Heart left ventricle (tissue), 16 donors: ENCODE measurements at places on chromosomes 11 and 22.

DNA sequence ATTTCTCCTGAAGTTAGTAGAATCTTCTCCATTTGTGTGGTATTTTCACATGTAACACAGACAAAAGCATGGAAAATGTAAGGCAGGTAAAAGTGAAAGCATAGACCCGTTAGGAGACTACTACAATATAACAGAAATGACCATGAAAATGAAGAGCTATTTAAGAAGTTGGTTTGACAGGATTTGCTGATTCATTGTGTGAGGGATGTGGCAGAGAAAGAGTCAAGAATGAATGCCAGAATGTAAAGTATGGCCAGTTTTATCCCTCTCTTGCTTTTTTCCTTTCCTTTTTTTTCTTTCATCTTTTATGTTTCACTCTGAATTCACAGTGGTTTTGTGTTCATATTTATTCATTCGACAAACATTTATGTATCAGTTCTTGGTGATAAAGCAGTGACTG, 115.9 kb downstream of the ARFGAP2 start:
- no peak overlapping the region for H3K4me3 ChIP-seq
- no peaks in the 10 kb centered on the region for H3K27me3 ChIP-seq
- H3K36me3 ChIP-seq: no peaks in the 10 kb centered on the region
- peaks cover 13% of the 10 kb centered on the region for H3K4me1 ChIP-seq
- no peak for DNase-seq

DNA sequence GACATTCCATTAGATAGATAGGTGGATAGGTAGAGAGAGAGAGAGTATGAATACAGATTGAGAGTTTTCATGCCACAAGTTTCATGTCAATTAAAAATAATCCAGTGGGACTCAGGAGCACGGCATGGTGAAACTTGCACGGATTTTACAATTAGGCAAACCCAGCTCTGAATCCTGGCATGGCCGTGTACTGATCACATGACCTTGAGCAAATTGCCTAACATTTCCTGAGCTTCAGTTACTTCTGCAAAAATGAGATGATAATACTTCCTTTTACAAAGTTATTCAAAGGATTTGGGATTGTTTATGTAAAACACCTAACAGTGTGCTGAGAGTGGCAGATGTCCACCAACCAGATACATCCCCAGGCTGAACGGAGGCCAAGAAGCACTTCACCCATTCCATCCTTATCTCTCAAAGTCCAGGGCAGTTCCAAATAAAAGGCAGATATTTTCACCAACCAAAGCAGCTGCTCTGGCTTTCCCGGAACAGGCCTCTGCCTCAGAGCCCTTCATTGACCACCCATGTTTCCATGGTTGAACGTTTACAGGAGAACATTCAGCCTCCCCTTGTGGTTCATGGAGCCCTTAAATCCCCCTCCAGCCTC, 17.9 kb downstream of the APLNR start:
- H3K27me3 ChIP-seq: no peaks in the 10 kb centered on the region
- no peak overlapping the region for H3K27ac ChIP-seq
- H3K4me1 ChIP-seq: no peaks in the 10 kb centered on the region
- DNase-seq: peak; percentile 58

DNA sequence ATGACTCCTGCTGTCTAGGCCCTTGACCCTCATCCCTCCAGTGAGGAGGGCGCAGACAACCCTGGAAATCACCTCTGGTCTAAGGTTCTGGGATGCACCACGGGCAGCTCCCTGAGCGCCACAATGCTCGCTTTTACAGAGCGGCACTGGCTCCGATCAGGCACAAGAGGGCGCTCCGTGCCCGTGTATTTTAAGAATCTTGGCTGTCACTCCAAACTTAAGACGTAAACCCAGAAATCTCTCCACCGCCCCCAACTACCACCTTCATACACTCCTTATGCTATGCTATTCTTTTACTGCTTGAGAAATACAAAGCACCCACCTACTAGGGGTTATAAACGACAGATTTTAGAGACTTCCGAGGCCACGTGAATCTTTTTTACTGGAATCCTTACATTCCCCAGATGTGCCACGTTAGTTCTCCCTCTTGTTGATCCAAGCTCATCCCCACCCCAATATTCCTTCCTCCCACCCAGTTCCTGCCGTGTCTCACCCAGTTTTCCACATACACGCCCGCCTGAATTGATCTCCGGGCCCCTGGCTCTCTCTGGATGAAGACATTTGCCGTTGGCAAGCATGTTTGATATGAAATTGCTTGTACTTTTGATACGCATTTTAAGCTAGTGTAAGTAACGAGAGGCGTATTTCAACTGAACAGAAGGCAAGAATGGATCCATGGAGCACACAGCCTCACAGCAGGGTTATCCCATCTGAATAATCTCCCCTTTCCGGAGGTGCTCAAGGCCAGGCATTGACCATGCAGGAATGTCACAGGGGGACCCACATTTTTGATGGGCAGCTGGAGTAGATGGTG, 453.5 kb downstream of the OPCML start:
- H3K36me3 ChIP-seq: no peaks in the 10 kb centered on the region
- H3K27ac ChIP-seq: no peak overlapping the region
- H3K4me1 ChIP-seq: no peaks in the 10 kb centered on the region
- DNase-seq: no peak

DNA sequence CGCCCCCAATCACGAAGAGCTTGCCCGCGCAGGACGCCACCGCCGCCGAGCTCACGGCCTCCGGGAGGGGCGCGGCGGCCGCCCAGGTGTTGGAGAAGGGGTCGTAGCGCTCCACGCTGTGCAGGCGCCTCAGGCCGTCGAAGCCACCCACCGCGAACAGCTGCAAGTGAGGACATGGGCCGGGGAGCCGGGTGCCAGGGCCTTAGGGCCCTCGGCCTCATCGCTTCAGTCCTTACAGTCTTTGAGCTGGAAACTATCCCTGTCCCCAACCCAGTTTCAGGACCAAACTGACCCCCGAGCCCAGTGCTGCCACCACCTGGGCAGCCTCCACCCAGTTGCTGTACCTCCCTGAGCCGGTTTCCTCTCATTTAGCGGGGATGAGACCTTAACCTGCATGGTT, 7.6 kb downstream of the KLHL35 start:
- H3K27ac ChIP-seq: no peak overlapping the region
- peaks cover 3% of the 10 kb centered on the region for H3K4me1 ChIP-seq
- DNase-seq: no peak
- no peak overlapping the region for H3K4me3 ChIP-seq
- no peaks in the 10 kb centered on the region for H3K36me3 ChIP-seq
- H3K27me3 ChIP-seq: peaks cover 8% of the 10 kb centered on the region

GRCh38 chr22:31530823-31531195, 34.5 kb downstream of the SFI1 start:
- H3K4me1 ChIP-seq: no peaks in the 10 kb centered on the region
- H3K4me3 ChIP-seq: no peak overlapping the region
- H3K27me3 ChIP-seq: no peaks in the 10 kb centered on the region
- H3K36me3 ChIP-seq: no peaks in the 10 kb centered on the region
- H3K27ac ChIP-seq: no peak overlapping the region
- DNase-seq: no peak
